ENCODE measurements at places on chromosomes 6 and 20.

GRCh38 chr6:28922004-28922820 is 1.6 kb downstream of the TRIM27 start:
- no peak for DNase-seq

DNA sequence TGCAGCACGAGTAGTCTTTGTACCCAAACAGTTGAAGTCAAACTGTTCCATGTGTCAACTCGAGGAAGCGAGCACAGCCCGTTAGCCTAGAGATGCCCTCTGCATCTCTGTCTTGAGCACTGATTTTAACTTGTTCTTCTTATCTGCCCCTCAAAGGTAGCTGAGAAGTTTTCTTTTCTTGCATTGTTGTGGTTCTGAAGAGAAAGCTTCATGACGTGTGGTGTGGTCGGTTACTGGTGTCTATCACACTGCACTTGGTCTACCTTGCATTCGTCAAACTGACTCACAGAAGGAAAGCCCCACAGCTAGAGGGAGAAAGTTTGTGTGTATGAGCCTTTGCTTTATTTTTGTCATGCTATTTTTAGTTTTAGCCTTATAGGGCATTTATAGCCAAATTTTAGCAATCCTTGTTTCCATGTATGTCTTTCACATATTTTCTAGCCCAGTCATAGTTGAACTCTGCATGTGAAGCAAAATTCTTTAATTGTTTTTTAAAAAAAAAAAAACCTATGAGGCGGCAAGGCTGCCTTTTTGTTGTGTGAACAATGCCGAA is 115.1 kb downstream of the JAG1 start:
- no peak for DNase-seq

GRCh38 chr6:30935018-30935417 is 3.0 kb upstream of the SFTA2 start:
- DNase-seq = no peak

DNA sequence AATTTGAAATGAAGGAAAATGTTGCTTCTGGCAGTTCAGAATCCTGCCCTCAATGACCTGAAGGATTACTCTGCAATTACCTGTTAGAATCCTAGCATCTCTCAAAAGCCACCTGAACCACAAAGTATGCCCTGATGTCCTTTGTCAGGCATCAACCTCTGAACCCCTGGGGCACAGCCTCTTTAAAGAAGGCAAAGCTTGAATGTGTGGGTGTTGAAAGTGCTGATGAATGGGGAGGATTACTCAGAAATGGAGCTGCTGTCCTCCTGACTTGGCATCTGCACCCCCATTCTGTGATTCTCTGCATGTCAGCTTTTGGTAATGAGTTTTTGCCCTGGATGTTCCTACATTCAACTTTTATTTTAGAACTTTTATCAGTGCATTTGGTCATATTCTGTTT is 179.2 kb downstream of the PKHD1 start:
- no peak for DNase-seq

- no peak for DNase-seq
Measured at GRCh38 chr6:149248693-149249369, 68.7 kb upstream of the TAB2 start.

DNA sequence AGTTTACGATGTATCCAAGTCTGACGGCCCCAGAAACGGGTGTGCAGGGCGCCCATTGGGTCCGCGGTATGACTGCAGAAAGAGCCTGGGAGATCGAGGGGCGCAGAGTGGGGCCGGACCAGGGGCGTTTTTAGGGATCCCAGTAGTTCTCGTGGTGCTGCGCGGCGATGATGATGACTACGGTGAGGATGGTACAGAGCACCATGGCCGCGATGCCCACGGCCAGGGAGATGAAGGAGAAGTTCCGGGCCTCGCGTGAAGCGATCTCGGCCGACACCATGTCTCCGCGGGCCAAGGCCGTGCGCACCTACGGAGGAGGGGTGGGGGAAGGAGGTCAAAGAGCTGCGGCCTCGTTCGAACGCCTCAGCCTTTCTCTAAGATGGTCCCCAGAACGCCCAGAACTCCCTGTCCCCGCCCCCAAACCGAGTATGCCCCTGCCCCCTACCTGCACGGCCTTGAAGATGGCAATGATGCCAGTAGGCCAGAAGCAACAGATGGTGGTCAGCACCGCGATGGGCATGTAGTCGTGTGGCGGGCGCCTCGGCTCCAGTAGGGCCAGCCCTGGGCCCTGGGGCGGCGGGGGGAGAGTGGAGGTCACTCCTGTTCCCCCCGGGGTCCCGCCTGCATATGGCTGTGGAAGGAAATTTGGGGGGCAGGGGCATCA is 2.5 kb downstream of the PRRT1 start:
- no peak for DNase-seq
